ENCODE measurements at places on chromosomes 11 and 22. TPM values are rescaled to one million over a fixed set of nuclear protein-coding genes. Genes with fewer than 3 reads are reported as not detected.

C11orf42 gene
- total RNA-seq: not detected

APOL5 gene
- not detected for total RNA-seq

TEX54 gene
- total RNA-seq: 1.2 TPM

TTLL1 gene
- total RNA-seq: 5.0 TPM

SYT7 gene
- total RNA-seq: 10.6 TPM

CELSR1 gene
- 12.2 TPM for total RNA-seq

GP1BB gene
- not detected for total RNA-seq

KRTAP5-1 gene
- not detected for total RNA-seq

OR4A5 gene
- total RNA-seq: not detected

SOX6 gene
- not detected for total RNA-seq

MMP27 gene
- not detected for total RNA-seq

ABCG4 gene
- 2.3 TPM for total RNA-seq

IPO7 gene
- 244 TPM for total RNA-seq

MYEOV gene
- 0.86 TPM for total RNA-seq

DNAJB7 gene
- not detected for total RNA-seq

OR2D2 gene
- 0.29 TPM for total RNA-seq

TMPRSS4 gene
- total RNA-seq: 0.58 TPM

RIMBP3B gene
- 0.19 TPM for total RNA-seq

EIF3F gene
- total RNA-seq: 385 TPM

C11orf21 gene
- total RNA-seq: not detected

C11orf16 gene
- not detected for total RNA-seq

OSBP2 gene
- total RNA-seq: 3.7 TPM

VSIG2 gene
- total RNA-seq: not detected

DGAT2 gene
- total RNA-seq: 2.6 TPM

SERHL2 gene
- 2.1 TPM for total RNA-seq

MYO7A gene
- total RNA-seq: 2.4 TPM

E2F8 gene
- 11.5 TPM for total RNA-seq

IGLL5 gene
- total RNA-seq: not detected

GAL gene
- total RNA-seq: 234 TPM

SCGB1D2 gene
- not detected for total RNA-seq

SCT gene
- 2.2 TPM for total RNA-seq

FOLH1 gene
- total RNA-seq: 0.56 TPM

ACRV1 gene
- not detected for total RNA-seq

DEUP1 gene
- total RNA-seq: 0.38 TPM

ROBO3 gene
- 12.1 TPM for total RNA-seq

UBQLNL gene
- total RNA-seq: not detected

Measured in H1 (cell line).